ENCODE measurements at places on chromosomes 5 and 9.

DNA sequence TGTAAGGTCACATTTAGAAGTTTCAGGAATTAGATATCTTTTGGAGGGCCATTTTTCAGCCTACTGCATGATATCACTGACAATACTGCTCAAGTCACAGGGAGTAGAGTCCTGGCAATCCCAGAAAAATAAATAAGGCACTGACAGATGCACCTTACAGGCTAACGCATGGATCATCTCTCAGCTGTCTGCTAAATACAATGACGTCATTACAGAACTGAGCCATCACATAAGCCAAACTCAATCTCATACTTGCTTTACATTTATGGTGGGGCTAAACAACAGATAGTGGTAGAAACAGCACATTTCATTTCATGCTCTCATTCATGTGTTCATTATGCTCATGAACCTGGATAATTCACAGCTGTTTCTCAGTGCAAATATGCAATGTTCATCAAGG is 243.7 kb downstream of the SEMA5A start:
- DNase-seq, result no peak

DNA sequence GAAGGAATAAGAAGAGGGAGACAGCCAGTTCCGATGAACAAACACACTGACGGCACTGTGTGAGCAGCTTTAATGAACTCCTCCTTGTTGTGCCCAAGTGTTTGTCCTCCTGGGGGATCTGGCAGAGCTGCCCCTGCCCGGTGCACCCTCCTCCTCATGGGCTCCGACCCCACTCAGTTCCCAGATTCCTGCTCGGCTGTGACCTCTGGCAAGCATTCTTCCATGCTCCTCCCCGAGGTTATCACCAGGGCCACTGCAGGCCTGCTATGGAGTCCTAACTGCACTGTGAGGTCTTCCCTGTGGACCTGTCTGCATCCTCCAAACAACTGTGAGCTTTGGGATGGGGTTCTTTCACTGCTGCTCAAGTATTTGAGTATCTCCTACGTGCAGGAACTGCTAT is 142.2 kb downstream of the DCP2 start:
- DNase-seq, result no peak

GRCh38 chr9:79023134-79023580 is 548.6 kb upstream of the TLE4 start:
- peak; percentile 91 for DNase-seq

- peak; percentile 97 for DNase-seq
These were observed 125.6 kb downstream of the PAPPA start for GRCh38 chr9:116279230-116279629.

GRCh38 chr5:107464416-107464815 is 206.3 kb downstream of the EFNA5 start:
- DNase-seq, result no peak

DNA sequence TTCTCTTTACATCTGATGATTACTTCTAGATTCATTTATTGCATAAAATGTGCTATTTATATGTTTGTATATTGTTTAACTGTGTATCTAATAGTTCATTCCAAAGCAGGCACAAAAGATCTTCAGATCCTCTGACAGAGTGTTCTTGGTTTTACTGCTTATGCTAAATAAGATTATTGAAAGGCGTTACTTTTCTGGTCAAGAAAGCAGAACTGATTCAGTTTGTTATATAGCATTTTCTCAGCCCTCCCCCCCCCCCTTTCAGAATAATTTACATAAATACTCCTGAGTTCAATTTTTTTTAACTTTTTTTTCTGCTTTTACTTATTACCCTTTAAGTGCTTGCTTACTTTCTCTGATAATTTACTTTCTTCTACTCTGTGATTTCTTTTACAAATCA is 15.4 kb downstream of the CDC42SE2 start:
- DNase-seq, result no peak

DNA sequence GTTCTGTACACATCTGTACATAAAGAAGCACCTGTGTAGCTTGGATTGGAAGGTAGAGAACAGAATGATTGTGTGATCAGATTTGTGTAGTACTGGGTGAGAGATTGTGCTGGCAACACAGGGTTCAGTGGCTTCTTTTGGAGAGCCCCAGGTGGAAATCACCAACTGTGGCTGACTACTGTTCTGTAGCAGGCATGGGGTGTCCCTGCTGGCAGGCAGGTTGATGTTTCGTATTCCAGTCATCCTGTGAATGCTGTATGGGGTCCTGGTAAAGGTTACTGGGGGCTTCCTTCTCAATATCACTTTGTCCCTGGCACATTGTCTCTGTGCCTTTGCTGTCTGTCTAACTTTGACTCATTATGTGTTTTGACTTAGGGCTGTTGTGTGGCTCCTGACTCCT is 5.3 kb downstream of the ASPN start:
- no peak for DNase-seq

GRCh38 chr9:112719696-112720095 is 1.8 kb upstream of the INIP start:
- no peak for DNase-seq

GRCh38 chr5:109718632-109719031 is 28.9 kb downstream of the MAN2A1 start:
- no peak for DNase-seq

DNA sequence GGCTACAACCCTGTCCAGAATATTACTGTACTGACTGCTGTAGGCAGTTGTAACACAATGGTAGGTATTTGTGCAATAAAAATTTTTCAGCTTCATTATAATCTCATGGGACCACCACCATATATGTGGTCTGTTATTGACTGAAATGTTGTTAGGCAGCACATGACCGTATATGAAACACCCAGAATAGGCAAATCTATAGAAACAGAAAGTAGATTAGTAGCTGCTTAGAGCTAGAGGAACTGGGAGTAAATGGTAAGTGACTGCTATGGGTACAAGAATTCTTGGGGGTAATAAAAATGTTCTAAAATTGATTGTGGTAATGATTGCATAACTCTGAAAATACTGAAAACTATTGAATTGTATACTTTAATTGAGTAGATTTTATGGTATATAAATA is 185.7 kb downstream of the ESM1 start:
- no peak for DNase-seq

DNA sequence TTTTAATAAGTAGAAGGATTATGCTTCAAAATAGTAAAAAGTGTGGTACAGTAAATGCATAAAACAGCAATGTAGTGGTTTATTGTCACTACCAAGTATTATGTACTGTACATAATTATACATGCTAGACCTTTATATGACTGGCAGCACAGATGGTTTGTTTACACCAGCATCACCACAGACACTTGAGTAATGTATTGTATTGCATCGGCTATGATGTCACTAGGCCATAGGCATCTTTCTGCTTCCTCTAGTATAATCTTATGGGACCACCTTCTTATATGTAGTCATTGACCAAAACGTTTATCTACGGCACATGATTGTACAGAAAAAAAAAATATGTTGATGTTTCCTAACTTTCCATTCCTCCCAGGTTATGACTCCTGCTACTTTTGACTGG is 31.9 kb upstream of the SSBP2 start:
- no peak for DNase-seq

DNA sequence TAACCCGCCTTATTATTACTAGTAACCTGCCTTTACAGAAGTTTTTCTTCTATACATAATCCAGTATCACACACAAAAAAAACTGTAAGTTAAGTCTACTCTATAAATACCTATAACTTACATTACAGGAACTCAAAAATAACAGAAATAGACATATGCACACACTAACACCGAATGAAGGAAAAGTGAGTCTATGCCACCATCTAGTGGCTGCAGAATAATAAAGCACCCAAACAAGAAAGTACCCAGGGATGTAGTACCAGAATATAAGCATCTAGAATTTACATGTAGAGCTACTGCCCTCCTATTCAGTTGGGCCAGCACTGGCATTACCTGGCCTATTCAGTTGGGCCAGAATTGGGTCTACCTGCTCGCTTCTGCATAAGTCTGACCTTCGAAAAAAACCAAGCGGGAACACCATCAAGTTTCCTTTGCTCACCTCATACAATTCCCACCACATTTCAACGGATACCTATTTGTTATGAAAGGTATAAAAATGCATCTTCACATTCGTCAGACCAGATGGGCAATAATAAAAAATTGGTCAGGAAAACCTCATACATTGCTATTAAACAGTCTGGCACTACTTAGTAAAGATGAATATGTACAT is 4.0 kb upstream of the NIPSNAP3A start:
- peak; percentile 78 for DNase-seq

- no peak for DNase-seq
These were observed 801.5 kb downstream of the NR2F1-AS1 start for GRCh38 chr5:92779536-92779935.

DNA sequence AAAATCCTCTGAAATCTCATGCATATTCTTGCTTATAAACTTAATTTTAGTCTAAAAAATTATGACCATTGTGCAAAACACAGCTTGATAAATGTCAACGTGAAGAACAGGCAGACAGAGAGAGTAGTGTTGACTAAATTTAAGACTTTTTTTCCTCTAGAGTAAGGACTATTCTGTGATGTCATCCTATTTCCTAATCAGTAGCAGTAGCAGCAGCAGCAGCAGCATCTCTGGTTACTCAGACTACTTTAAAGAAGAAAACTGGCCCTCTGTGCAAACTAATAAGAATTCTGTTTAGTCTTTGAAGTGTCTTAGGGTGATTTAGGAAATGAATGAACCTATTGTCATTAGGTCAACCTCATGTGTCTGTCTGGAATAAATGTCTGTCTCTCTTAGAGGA is 403.0 kb downstream of the HINT1 start:
- DNase-seq, result peak; percentile 1

- no peak for DNase-seq
These were observed 31.6 kb downstream of the ABLIM3 start for GRCh38 chr5:149172709-149173505.

DNA sequence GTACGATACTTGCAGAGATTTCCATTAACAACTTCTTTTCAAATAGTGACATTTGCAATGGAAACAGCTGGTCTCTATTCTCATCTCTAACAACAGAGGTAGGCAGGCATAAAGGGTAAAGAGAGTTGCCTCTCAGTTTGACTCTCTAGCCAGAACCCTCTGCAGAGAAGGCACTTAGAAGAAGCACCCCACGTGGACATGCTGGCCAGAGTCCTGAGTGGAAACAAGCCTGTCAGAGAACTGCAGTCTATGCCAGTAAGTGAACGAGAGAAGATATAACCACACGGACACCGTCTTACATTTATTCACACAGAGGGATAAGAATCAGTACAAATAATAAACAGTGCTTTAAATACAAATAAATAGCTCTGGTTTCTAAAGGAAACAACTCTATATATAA is 11.0 kb upstream of the LHX6 start:
- DNase-seq, result no peak

DNA sequence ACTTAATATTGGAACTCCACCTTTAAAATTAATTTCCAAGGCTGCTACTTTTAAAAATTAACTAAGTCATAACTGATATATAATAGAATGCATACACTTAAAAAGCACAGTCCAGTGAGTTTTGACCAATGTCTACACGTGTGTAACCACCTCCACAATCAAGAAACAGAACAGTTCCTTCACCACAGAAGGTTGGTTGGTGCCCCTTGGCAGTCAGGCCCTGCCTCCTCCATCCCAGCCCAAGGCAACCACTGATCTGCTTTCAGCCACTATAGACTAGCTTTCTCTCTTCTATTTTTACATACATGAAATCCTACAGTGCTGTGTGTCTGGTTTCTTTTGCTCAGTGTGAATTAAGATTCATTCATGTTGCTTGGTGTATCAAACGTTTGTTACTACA is 215.2 kb downstream of the CRB2 start:
- no peak for DNase-seq

DNA sequence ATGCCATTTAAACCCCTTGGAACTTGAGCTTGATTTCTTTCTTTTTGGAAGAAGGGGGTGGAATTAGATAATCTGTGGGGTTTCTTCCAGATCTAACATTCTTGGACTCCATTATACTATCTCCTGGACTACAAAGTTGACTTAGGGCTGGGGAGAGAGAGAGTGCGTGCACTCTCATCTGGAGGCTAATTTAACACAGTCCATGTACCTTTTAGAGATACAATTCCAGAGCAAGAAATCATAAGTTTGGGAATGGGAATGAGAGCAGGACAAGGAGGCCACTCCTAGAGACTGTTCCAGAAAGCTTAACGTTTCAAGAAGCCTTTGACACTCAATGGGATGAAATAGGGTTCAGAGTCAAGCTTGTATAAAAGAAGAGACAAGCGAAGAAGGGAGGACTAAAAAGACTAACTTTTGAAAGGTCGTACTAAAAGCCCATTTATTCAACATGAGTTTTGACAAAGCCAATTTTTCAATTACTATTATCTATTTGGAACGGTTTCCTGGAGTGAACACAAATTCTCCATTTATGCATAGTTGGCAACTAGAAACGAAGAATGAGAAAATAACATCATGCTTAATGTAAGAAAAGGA is 83.4 kb downstream of the ACTL7B start:
- no peak for DNase-seq

DNA sequence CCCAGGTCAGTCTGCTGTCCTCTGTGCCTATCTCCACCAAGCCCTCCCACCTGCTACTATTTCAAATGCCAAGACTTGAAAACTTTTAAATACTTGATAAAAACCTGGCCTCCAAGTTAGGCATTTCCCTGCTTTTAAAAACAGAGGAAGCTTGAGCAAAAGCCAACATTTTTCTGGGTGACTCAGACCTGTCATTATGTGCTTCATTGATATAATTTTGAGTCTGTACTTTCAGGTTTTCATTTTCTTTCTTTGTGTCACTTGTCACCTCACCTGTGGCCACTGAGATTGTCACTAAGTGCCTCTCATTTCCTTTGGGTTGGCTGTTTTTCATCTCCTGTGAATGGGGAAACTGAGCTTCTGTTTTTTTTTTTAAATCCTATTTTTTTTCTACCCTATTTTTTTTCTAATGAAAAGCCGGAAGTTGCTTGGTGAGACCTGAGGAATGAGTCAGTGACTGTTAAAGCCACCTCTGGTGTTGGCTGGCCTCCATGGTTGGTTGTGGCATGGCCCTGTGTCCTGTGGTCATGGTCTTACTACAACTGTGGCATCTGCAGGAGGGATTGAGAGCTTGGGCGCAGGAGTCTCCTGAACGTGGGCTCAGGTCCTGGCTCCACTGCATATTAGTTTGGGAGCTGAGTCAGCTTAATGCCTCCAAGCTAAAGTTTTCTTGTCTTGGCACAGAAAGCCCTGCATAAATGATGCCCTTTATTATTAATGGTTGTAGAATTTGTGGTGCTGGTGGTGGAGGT is 56.7 kb downstream of the ARHGAP26 start:
- peak; percentile 89 for DNase-seq
